Stimulated activated effector memory CD8-positive, alpha-beta T cell treated with anti-CD3 and anti-CD28 coated beads, Interleukin-12 subunit alpha, Interleukin-12 subunit beta, amount 100 ng/mL, for 72 hours (primary cell): ENCODE measurements at places on chromosomes 11 and 22.

- DNase-seq: no peak
Observed at GRCh38 chr22:23401111-23401909, 178.8 kb downstream of the IGLL1 start.

- no peak for DNase-seq
Observed at GRCh38 chr11:108838792-108839105, 173.9 kb downstream of the DDX10 start.

GRCh38 chr11:115961159-115962003 lies 457.2 kb upstream of the CADM1 start:
- DNase-seq: no peak

GRCh38 chr11:76049511-76049910 lies 156.8 kb downstream of the WNT11 start:
- no peak for DNase-seq

DNA sequence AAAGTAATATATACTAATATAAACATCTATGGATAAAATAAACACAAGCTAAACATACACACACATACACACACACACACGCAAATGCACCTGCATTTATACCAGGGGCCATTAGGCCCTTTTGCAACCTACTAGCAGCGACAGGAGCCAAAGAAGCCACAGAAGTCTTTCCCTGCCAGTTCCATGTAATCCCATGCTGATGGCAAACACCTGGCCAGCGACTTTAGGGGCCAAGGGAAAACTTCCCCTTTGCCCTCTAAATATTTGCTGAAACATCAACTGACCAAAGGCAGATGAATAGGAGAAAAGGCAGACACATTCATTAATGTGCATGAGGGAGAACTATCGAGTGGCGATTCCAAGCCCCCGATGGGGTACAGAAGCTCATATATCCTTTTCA lies 14.8 kb upstream of the P2RY2 start:
- no peak for DNase-seq

- DNase-seq: no peak
Observed at GRCh38 chr11:76371170-76371569, 9.8 kb downstream of the THAP12 start.

DNA sequence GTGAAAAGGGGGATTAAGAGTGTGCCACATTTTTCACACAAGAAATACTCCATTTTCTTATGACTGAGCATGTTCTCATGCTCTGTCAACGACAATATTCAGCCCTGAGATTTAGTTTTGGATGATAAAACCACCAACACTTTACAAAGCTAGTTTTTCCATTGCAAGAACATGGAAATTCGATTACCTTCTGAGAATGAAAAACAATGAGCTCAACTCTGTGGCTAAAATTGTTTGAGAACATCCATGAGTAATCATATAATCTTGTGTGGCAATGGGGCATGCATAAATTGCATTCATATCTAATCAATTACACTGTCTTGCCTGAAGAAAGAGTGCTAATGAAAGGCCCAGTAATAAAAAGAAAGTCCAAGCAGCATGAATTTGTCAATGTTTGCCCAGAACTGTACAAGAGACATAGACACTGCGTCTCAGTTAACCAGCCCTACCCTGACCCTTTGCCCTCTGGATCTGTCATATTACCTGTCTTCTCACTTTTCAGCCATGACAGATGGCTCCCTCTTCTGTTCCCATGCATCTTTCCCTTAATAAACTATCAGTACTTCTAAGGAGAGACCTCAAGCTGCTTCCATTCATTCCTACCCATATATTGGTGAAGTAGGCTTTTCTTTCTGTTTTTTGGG lies 253.4 kb downstream of the FAM76B start:
- no peak for DNase-seq

GRCh38 chr22:43200555-43200954 lies 13.6 kb upstream of the TTLL12 start:
- no peak for DNase-seq

- no peak for DNase-seq
Observed at GRCh38 chr22:42907404-42908373, 50.6 kb upstream of the ARFGAP3 start.

GRCh38 chr11:61960532-61960931 lies 6.9 kb downstream of the FTH1 start:
- no peak for DNase-seq

DNA sequence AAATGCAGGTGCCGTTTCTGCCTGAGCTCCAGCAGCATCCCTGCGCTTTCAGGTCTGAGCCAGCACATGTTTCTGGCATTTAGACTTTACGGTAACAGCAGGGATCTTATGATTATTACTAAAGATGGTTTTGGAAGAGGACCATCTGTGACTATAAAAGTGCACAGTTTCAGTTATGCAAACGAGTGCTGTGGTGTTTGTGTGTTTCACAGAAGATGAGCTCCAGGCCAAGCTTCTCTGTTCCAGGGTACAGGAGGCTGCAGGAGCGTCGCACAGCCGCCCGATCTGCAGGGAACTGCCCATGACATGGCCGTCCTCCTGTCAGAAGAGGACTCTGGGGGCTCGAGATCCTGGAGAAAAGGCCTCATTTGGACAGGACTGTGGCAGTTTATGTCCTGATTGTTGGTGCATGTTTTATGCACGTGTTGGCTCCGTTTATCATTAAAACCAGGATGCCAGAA lies 297.3 kb downstream of the TBC1D22A start:
- DNase-seq: no peak

DNA sequence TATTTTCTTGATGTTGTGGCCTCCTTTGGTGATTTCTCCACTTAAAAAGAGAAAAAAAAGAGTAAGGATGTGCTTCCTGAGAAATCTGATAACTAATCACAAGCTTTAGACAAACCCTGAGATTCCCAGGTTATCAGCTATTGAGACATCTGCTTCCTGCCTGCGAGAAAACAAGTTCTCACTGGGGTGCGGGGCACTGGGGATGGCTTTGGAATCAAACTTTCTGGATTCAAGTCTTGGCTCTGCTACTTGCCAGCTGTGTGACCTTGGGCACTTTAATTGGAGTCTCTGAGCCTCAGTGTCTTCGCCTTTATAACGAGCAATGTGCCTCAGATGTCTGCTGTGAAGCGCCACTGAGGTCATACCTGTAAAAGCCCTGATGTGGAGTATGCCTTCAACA lies 152.5 kb upstream of the NAV2 start:
- no peak for DNase-seq

DNA sequence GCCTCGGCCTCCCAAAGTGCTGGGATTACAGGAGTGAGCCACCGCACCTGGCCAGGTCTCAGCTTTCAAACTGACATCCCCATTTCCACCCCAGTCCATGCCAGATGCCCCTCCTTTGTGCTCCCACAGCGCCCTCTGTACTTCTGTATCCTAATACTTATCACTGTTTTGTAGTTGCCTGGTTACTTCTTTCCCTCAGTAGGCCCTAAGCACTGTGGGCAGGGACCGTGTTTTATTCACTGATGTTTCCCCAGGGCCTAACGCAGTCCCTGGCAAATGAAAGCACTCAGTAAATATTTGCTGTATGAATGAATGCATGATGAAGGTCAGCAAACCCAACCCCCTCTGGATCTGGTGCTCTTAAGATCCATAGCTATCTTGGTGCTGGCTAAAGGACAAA lies 2.2 kb upstream of the TRIM3 start:
- no peak for DNase-seq

DNA sequence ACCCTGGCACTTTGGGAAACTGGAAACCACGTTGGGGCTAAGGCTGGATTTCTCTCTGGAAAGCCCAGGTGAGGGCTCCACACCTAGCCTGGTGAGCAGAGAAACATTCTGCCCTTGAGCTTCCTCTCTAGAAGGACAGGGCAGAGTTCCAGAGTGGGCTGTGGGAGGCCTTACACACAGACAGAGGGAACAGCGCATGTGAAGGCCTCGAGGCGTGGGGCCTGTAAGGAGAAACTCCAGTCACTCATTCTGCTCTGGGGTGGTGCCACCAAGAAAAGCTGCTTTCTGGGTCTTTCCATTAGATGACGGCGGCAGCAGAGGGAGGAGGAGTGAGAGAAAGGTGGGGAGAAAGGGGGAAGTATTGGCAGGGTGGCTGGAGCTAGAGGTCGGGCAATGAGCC lies 183.1 kb downstream of the CHST1 start:
- DNase-seq: no peak

DNA sequence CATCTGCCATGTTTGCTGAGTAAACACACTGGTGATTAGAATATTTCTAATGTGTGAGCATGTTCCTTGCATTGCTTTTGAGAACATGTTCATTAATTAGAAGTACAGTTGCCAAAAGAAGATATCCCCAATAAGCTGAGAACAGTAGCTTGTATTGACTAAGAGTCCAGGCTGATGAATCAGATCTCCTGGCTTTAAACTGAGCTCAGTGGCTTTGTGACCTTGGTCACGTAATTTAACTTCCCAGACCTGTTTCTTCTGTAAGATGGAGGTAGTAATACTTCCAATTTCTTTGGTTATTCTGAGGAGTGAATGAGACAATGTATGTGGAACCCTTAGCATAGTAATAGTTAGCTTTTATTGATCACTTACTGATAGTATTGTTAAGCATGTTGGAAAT lies 61.9 kb downstream of the CYB5R2 start:
- DNase-seq: no peak

- peak; percentile 67 for DNase-seq
Observed at GRCh38 chr22:19909350-19910179, 32.0 kb upstream of the COMT start.

DNA sequence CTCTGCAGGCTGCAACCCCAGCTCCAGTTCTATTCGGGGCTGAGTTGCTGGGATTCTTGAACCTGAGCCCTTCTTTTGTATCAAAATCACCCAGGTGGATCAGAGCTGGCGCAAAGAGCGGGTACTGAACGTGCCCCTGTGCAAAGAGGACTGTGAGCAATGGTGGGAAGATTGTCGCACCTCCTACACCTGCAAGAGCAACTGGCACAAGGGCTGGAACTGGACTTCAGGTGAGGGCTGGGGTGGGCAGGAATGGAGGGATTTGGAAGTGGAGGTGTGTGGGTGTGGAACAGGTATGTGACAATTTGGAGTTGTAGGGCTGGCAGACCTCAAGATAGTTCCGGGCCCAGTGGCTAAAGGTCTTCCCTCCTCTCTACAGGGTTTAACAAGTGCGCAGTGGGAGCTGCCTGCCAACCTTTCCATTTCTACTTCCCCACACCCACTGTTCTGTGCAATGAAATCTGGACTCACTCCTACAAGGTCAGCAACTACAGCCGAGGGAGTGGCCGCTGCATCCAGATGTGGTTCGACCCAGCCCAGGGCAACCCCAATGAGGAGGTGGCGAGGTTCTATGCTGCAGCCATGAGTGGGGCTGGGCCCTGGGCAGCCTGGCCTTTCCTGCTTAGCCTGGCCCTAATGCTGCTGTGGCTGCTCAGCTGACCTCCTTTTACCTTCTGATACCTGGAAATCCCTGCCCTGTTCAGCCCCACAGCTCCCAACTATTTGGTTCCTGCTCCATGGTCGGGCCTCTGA lies 3.8 kb downstream of the FOLR1 start:
- DNase-seq: no peak
